ENCODE measurements at places on chromosomes 4 and X. TPM values are rescaled to one million over a fixed set of nuclear protein-coding genes. Genes with fewer than 3 reads are reported as not detected.

GRCh38 chrX:51825436-51825835 is 68.0 kb upstream of the MAGED1 start:
- H3K27me3 ChIP-seq = no peaks in the 10 kb centered on the region
- H3K36me3 ChIP-seq = peaks cover 4% of the 10 kb centered on the region
- H3K4me1 ChIP-seq = peaks cover 23% of the 10 kb centered on the region

DNA sequence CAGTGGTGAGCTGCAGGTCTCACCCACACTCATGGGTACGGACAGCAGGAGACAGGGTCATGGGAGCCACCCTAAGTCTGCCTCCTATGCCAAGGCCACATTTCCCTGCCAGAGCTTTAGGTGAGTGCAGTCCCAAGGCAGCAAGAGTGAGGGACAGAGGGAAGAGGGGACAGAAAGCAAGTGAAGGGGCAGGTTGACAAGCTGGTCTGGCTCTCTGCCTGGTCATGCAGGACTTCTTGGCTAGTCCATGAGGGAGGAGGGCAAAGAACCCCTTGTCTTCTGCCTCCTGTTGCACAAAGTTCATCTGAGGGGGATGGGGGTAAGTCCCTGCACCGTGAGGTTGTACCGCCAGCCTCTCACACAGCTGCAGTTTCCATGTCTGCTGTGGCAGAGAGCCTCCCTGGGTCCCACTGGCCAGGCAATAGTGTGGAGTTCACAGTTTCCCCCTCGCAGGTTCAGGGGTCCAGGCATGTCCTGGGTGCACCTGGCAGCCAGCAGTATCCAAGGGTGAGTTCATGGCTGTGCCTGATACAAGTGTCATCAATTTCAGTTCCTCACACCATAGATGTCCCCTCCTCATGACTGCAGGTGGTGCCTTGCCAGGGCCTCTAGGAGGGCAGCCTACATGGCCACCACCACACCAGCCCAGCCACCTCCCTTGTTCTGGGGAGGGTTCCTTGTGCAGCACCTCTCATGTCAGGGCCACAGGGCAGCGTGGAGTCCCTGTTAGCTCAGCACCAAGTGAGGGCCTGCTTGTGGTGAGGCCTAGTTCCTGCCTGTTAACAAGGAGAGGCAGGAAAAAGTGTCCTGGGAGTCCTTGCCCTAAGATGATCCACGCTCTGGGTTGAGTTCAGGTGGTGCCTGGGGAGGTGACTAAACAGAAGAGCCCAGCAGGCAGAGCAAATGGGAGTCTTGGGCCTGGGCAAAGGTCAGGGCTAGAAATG is 72.5 kb downstream of the ADRA2C start:
- no peak overlapping the region for H3K27ac ChIP-seq
- peaks cover 9% of the 10 kb centered on the region for H3K27me3 ChIP-seq
- no peak for DNase-seq
- H3K4me1 ChIP-seq = no peaks in the 10 kb centered on the region
- no peak overlapping the region for H3K4me3 ChIP-seq

CFAP299 gene
- not detected for total RNA-seq

DNA sequence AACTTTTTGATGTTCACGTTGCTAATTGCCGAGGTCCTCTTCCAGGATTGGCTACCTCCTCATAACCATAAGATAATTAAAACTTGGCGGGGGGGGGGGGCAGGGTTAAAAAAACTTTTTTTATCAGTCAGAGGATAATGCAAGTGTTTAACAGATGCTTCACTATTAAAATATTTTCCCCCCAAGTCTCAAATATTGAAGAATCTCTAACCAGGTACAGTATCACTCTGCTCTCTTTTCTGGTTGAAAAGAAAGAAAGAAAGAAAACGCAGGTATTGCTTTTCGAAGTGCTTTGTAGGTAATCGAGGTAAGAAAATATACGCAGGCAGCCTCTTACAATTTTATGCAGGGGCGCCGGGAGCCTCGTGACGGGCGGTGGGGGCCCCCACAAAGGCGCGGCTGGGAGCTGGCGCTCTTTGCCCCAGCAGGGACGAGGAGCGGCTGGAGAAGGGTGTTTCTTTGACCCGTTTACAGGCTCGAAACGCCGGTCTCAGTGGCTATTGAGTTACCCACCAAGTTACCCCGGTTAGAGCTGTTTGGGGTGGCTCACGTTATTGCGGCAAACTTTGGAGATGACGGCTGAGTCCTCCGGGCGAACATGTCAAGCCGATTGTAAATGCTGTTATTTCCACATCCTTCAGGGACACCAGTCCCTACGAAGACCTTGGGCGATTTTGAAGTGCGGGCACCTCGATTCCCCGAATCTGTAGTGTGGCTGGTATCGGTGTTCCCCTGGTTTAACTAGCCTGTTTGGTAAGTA is 477 bp upstream of the HAND2 start:
- H3K4me1 ChIP-seq = peaks cover 11% of the 10 kb centered on the region
- H3K27ac ChIP-seq = peak overlapping the region; percentile 55
- DNase-seq = no peak
- H3K36me3 ChIP-seq = peaks cover 9% of the 10 kb centered on the region
- H3K27me3 ChIP-seq = peaks cover 87% of the 10 kb centered on the region

- H3K36me3 ChIP-seq = no peaks in the 10 kb centered on the region
- peaks cover 30% of the 10 kb centered on the region for H3K27me3 ChIP-seq
- DNase-seq = no peak
- H3K4me1 ChIP-seq = peaks cover 10% of the 10 kb centered on the region
- H3K27ac ChIP-seq = no peak overlapping the region
Measured at GRCh38 chrX:25002661-25003020, 13.1 kb downstream of the ARX start.

DNA sequence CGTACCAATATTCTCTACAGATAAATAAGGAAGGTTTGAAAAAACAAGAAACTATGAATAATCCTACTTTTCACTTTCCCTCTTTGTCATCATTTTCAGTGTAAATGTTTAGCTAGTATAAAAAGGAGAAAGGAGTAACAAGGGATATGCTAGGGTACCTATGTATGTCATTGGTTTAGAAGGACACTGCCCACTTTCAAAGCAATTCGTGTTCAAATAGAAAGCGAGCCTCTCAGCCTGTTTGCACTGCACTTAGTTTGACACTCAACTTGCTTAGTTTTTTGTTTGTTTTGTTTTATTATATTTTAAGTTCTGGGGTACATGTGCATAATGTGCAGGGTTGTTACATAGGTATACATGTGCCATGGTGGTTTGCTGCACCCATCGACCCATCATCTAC is 21.6 kb upstream of the RXFP1 start:
- no peak overlapping the region for H3K4me3 ChIP-seq
- no peak overlapping the region for H3K27ac ChIP-seq
- no peaks in the 10 kb centered on the region for H3K27me3 ChIP-seq

ARHGEF38 gene
- total RNA-seq = not detected

DNA sequence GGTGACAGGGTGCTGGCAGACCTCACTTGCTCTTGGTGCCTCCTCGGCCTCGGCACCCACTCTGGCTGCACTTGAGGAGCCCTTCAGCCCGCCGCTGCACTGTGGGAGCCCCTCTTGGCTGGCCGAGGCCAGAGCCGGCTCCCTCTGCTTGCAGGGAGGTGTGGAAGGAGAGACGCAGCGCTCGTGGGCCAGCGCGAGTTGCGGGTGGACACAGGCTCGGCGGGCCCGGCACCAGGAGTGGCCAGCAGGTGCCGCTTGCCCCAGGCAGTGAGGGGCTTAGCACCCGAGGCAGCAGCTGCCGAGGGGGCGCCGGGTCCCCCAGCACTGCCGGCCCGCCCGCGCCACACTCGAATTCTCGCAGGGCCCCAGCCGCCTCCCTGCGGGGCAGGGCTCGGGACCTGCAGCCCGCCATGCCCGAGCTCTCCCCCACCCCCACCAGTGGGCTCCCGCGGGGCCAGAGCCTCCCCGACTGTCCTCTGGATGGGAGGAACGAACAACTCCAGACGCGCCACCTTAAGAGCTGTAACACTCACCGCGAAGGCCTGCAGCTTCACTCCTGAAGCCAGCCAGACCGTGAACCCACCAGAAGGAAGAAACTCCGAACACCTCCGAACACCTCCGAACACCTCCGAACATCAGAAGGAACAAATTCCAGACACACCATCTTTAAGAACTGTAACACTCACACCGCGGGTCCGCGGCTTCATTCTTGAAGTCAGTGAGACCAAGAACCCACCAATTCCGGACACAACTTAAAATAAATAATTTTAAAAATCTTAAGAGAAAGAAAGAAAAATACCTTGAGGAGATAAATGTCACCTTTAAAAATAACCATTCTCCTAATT is 311.1 kb upstream of the SLC7A11 start:
- no peak for DNase-seq
- no peaks in the 10 kb centered on the region for H3K4me1 ChIP-seq
- H3K4me3 ChIP-seq = no peak overlapping the region
- H3K36me3 ChIP-seq = no peaks in the 10 kb centered on the region

GRCh38 chrX:147958291-147958690 is 22.8 kb upstream of the FMR1NB start:
- DNase-seq = no peak
- H3K4me1 ChIP-seq = no peaks in the 10 kb centered on the region
- no peak overlapping the region for H3K4me3 ChIP-seq

DNA sequence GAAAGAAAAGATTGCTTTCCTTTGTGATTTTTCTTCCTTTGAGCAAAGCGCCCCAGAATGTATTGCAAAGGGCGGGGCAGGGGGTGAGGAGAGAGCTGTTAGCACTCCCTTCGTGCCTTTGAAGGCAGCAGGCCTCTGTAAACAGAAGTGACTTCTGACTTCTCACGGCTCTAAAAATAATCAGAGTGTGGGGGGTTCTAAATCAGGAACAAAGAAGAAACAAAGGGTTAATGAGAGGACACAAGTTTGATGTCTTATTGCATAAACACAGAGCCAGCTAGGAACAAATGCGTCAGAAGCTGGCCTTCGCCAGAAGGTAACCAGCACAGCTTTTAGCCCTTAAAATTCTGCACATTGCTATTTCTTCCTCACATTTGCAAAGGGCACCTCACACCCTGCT is 626.2 kb downstream of the MID1IP1 start:
- peak overlapping the region; percentile 69 for H3K27ac ChIP-seq
- no peak overlapping the region for H3K4me3 ChIP-seq
- peaks cover 23% of the 10 kb centered on the region for H3K4me1 ChIP-seq

EPGN gene
- total RNA-seq = 0.67 TPM
